Activated T-cell treated with anti-CD3 and anti-CD28 coated beads for 4 hours (primary cell): ENCODE measurements at places on chromosomes 13 and 19.
A peak's percentile ranks its signal among the peaks of the same experiment; 100 is the strongest.

GRCh38 chr13:28022848-28023518 is 34.5 kb upstream of the URAD start:
- DNase-seq, result no peak

- DNase-seq, result peak; percentile 38
These were observed 11.1 kb upstream of the SHISA2 start for GRCh38 chr13:26062853-26063444.

DNA sequence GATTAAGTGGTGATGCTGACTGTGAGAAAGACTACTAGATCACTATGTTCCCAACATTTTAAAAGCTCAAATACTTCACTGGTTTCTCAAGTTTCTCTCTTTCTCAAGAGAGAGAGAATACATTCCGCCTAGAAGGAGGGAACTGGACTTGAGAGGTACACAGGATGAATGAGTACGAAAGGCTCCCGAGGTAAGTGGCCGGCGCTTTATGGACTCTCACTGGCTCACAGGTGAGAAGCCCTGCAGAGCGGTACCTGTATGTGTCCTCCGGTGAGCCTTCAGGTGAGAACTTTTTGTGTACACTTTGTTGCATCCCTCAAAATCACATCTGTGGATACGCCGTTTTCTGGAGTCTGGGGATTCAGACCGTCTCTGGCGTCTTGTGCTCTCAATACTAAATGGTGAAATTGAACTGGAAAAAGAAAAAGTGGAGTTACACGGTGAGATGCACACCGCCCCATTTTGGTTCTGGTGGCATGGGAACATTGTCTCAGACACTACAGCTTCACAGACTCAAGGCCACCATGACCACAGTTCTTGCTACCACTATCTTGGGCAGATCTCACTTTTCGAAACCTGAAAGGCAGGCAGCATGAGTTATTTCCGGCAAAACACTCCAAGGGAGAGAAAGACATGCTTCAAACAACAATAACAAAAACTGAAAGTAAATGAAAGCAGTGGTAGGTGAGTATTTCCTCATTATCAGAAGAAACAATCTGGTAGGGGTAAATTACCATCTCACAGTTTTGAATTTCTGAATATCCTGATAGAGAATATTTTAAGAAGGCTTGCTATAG is 418.9 kb downstream of the KLF12 start:
- DNase-seq, result peak; percentile 47

DNA sequence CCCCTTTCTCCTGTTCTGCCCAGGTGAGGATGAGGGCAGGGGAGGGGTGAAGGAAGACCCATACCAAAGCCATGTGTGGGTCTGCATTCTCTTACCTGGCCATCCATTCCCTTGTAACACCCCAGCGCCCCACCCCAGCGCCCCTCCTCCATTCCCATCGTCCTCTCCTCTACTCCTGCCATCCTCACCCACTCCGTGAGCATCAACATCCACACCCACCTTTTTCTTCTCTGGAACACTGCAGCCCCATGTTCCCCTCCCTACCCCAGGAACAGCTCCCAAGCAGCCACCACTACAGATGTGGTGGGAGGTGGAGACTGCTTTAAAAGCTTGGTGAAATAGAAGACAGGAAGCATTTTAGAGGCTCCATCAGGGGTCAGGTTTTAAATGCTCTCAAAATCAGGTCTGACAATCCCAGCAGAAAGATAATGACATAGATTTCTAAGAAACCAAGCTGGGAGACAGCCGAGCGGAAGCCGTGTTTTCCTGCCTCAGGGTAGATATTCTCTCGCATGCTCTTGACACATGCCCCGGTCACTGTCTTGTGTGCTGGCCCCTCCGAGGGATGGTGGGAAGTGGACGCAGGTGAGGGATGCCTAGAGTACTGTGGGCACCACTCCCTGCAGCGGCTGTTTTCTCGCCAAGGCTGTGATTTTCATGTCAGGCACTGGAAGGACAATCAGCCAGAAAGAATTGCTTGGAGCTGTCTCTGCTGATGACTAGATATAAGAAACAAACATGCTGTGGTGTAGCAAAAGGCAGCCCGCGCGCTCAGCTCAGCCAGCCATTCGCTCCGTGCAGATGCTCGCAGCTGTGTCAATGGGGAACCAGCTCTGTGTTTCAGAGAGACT is 9.8 kb downstream of the MEDAG start:
- DNase-seq, result no peak

DNA sequence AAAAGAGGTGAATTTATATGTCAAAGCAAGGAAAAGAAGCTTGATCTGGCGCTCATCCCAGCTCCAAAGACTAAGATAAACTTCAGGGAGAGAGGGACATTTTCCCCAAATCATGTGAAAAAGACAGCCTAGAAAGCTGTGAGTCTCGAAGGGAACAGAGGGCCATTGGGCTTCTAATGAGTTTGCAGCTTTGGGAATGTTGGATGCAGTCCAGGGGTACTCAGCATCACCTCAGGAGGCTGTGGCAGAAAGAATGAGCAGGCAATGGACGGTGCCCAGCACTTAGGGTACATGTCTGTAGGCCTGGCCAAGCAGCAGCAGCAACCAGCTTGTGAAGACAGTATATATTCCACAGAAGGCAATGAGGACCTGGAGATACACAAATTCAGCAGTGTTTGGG is 25.7 kb upstream of the WASF3 start:
- no peak for DNase-seq
